ENCODE measurements at places on chromosomes 7 and 10.

- DNase-seq: no peak
Observed at GRCh38 chr10:131686781-131687420, 213.9 kb upstream of the PPP2R2D start.

GRCh38 chr10:5632446-5632845 lies 33.9 kb downstream of the ASB13 start:
- no peak for DNase-seq

DNA sequence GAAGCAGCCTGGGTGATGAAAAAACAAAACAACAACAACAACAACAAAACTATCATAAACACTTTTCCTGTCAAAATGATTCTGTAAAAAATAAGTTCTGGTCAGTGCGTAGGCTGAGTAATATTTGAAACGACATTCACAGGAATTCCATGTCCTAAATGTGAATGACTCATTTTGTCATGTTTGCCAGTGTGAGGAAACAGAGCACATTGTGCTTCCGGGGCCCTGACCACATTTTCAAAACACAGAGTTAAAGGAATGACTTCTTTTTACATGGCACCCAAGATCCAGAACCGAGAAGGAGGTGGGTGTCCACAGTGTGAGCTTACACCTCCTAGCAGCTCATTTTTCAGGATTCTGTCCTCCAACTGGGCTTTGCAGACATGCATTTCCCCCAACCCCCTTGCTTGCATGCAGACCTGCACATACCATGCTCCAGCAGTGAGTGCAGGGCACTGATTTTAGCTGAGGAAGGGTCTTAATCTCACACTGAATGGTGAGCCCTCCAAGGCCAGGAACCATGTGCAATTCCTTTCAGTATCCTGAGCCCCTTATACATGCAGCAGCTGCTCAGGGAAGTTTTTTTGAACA lies 3.0 kb downstream of the CLRN3 start:
- DNase-seq: no peak

GRCh38 chr7:23298141-23298881 lies 828 bp upstream of the MALSU1 start:
- no peak for DNase-seq

DNA sequence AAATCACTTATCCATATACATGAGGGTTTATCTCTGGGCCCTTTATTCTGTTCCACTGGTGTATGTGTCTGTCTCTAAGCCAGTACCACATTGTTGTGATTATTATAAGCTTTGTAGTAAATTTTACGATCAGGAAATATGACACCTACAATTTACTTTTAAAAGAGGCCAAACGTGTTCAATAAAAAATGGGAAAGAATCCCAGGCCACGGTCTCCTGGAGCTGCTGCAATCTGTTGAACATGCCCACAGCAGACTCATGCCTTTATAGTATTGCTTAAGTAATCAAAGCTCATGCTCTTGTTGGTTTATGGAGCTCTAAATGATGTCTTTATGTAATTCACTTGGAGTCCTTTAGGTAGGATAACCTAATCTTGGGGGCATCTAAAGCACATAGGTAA lies 273.0 kb downstream of the ZMYND11 start:
- DNase-seq: no peak

- DNase-seq: no peak
Observed at GRCh38 chr7:47621979-47622561, 40.2 kb upstream of the TNS3 start.

DNA sequence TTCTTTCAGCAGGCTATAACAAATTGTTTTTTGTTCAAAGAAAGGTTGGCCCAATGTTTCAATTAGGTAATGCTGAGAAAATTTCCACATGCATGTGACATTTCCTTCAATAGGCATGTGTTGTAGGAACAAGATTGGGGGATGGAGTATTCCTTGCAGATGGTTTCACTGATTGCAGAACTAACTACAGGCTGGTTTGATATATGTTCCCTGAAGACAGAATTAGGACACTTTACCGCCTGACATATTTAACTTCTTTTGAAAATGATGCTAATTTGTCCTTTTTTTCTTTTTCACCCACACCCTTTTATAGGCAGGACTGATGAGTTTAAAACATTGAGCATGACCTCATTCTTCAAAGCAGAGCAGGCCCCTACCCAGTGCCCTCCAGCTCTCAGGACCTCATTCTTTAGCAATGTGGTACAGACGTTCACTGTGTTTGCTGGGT lies 163.3 kb downstream of the CPED1 start:
- DNase-seq: no peak

DNA sequence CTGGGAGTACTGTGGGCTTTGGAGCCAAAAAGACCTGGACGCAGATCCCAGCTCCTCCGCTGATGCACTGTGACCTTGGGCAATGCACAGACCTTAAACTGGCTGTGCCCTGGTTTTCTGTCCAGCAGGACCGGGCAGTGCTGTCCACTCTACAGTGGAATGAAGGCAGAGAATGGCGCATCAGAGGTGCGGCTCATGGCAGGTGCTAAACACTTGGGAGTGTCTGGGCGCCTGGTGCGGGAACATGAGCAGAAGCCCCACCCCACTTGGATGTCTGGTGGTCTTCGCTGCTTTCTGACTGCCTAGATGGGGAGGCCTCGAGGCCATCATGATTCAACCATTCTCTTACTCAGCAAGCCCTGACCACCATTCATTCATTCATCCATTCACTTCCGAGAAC lies 153.7 kb downstream of the GRK5 start:
- DNase-seq: no peak
